ENCODE measurements at places on chromosomes 6 and 20.

DNA sequence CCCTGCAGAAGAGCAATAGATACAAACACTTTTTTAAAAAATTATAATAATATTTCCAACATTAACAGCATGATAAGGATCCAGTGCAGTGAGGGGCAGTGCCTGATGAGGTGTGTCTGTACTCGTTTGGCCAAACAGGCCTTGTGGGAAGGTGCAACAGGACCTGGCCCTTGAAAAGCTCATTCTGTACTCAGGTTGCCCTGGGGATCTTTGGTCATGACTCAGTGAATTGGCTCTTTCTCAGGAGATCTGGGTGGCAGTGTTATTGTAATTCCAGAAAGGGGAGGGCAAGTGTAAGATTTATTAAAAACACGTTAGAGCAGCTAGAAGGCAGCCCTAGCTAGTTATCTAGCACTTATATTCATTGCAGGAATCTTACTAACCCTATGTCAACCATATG lies 2.9 kb upstream of the SPINT3 start:
- no peak for DNase-seq

DNA sequence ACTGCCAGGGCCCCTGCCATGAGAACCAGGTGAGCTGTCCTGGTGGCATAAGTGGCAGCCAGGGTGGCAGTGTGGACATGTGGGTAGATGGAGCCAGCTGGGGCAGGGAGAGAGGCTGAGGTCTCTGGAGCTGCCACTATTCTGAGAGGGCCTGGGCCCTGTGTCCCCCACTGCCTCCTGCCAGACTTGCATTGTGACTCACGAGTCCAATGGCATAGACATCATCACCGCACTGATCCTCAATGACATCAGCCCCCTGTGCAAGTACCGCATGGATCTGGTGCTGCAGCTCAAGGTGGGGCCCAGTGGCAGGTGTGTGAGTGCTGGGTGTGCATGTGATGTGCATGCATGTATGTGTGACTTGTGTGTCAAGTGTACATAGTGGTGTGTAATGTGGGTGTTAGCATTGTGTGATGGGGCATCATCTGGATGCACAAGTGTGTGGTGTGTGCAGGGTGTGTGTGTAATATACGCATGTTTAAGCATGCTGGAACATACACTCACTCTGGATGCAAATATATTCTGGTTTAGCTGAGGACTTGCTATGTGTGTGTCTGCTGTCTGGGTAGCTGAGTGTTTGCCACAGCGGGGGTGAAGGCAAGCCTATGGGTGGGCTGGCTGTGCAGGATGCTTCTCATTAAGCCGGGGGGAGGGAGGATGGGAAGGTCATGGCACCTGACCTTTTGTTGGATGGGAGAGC lies 25.1 kb downstream of the UQCC2 start:
- DNase-seq = no peak

GRCh38 chr6:122969999-122970533 lies 26.0 kb upstream of the CLVS2 start:
- no peak for DNase-seq

DNA sequence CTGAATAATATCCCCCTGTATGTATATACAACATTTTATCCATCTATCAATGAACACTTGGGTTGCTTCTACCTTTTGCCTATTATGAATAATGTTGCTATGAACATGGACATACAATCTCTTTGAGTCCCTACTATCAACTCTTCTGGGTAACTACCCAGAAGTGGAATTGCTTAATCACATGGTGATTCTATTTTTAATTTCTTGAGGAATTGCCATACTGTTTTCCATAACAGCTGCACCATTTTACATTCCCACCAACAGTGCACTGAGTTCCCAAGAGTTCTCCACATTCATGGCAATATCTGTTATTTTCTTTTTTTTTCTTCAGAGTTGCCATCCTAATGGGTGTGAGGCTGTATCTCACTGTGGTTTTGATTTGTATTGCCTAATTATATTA lies 88.3 kb downstream of the ZHX3 start:
- DNase-seq = no peak

DNA sequence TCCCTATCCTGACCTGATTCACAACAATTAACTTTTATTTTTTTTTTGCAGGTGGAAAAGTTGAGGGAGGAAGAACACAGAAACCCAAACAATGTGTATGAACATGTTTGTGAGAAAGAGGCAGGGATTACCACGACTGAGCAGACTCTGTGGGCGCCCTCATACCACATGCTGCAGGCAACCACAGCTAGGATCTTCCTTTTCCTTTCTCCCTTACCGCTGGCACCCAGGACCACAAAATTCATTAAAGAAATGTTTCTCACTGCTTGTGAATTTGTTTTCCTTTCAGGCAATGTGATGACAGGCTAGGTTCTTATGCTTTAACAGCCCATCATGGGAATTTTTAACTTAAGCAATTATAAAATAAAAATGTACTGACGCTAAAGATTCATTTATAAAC lies 287.1 kb downstream of the GMDS start:
- DNase-seq = no peak

DNA sequence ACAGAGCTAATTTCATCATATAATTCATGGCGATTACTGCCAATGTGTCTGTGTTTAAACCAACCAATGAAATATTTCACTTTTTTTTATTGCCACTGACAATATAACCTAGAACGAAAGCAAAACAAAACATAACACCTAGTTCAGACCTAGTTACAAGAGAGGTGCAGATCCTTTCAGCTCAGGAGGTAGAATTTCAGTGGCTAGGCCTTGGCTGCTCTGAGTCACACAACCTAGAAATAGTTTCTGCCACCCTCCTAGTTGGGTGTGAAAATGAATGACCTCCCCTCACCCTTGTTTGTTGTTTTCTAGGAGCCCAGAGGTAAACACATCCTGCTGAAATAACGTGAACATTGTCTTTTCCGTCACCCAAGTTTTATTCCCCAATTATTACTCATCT lies 356.3 kb downstream of the HTR1B start:
- no peak for DNase-seq

- no peak for DNase-seq
Observed at GRCh38 chr6:28758046-28758817, 165.6 kb downstream of the TRIM27 start.

DNA sequence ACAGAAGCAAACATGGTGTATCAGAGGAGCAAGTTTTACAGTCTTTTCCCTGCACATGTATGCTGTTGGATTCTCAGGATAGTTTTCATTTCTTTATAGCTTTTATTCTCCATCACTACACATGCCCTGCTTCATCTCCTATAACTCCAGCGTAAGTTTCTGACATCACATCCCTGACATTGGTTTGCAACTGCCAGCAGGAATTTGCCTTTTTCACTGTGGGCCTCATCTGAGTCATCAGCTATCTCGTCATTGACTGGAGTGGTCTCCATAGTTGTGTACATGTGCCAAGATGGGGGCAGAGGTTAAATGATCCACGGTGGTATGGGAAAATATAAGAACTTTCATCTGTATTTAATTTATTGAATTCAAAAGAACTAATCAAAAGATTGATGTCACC lies 96.7 kb downstream of the SLX4IP start:
- no peak for DNase-seq

DNA sequence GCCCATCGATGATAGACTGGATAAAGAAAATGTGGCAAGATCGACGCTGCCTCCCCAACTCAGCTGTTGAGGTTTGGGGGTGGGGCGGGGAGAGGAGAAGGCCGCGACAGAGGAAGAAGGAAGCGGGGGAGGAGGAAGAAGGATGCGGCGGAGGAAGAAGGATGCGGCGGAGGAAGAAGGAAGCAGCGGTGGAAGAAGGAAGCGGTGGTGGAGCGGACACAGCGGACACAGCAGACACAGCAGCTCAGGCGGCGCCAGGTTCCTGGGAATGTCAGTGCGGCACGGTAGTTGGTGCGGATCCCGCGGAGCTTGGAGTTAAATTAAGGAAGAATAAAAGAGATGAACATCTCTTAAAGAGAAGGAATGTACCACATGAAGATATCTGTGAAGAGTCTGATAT lies 163.9 kb upstream of the NT5E start:
- DNase-seq = no peak

- no peak for DNase-seq
Observed at GRCh38 chr6:150363733-150364132, 5.1 kb upstream of the IYD start.

GRCh38 chr20:33846291-33846935 lies 35.3 kb downstream of the CHMP4B start:
- DNase-seq = no peak

- DNase-seq = no peak
Observed at GRCh38 chr20:3470208-3470626, 601 bp upstream of the ATRN start.

GRCh38 chr6:83867527-83868161 lies 8.2 kb downstream of the CYB5R4 start:
- no peak for DNase-seq

DNA sequence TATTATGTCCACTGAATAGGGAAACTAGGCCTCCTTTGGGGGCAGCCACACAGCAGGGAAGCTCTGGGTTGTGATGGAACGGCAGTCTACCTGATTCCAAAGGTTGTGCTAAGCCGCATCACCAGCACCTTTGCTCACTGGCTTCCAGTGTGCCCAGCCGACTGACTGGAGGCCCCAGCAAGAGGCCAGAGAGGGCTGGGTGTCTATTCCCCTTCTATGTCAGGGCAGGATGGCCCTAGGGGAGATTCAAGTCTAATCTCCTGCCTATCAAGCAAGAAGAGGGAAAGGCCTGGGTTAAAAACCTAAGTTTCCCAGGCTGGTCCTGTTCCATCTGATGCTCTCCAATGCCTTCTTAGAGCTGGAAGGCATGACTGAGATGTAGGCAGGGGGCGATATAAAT lies 53.6 kb downstream of the JPH2 start:
- DNase-seq = no peak

- DNase-seq = no peak
Observed at GRCh38 chr6:90493332-90493731, 93.5 kb downstream of the MAP3K7 start.

- no peak for DNase-seq
Observed at GRCh38 chr20:5095931-5096330, 23.8 kb downstream of the PCNA start.

DNA sequence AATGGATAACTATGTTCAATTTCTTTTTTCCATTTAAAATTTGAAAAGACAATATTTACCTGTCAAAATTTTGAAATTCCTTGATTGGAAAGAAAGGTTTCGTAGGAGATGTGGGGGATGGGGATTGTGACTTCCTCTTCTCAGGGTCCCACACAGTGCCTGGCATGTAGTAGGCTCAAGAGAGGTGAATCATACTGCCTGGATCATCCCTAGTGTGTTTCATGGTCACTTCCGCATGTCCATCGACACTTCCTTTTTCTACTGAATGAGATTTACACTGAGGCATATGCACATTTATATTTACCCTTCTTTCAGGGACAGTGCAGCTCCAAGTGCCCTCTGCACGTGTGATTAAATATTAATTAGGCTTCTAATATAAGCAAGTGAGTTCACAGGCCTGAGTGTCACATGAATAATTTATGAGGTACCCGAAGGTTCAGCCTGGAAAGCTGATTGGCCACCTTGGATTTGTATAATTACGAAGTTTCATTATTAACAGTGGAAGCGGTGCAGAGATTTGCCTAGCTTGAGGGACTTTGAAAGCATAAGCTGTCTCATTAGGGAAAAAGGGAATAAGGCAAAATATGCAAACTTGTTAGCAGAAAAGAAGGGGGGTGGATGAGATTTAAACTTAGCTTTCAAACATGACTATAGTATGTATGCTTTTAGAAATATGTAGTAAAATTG lies 177.5 kb upstream of the MMS22L start:
- DNase-seq = no peak

DNA sequence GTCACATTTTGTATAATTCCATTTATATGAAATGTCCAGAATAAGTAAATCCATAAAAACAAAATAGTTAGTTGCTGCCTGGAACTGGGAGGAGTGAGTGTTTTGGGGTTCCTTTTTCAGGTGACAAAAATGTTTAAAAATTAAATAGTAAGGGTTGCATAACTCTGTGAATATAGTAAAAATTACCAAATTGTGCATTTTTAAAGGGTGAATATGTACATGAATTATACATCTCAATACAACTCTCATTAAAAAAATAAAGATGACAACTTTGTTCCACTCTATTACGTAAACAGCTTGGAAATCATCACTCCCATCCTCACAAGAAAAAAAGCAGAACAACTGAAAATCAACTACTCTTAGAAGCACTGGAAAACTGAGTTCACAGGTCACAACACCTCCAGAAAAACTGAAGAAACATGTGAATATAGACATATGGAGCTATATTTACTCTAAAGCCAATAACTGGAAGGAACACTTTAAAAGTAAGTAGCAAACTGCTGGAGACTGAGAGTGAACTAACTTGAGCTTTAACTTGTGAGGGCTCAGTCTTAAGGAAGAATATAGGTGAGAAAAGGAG lies 40.0 kb downstream of the RANBP9 start:
- DNase-seq = no peak

DNA sequence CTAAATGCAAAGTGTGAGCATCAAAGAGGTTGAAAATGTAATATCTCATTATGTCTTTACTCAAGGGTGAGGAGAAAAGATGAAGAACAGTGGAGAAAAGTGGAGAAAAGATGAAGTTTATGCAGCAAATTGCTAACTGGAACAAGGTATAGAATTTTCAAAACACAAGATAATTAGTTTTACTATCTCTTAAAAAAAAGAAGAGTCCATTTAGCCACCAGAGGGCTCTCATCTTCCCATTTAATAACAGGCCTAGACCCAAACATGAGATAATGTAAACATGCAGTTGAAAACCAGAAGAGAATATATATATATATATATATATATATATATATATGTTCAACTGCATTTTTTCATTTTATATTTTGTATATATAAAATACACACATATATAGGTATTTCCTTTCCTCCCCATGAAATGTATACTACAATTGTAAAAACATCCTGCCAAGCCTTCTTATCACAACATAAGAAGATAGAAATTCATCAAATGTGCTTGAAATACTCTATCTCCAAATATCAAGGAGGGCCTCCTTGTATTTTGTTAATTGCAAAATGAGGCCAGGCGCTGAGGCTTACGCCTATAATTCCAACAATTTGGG lies 78.4 kb downstream of the ADTRP start:
- peak; percentile 35 for DNase-seq

DNA sequence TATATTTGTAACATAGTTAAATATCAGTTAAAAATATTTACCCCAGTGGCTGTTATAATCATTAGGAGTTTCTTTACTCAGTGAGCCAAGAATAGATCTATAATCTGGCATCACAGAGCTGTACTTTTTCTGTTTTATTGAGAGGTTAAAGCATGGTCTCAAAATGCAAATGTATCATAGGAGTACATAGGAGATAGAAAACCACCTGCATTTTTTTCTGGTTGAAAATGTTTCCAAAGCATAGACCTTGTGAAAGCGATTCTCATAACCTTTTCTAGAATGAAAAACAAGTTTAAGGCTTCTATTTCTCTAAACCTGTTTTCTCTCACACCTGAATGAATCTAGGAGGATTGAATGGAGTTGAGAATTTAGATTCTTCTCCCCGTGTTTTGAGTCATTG lies 14.4 kb downstream of the KCNQ5 start:
- peak; percentile 17 for DNase-seq

- DNase-seq = no peak
Observed at GRCh38 chr6:107413966-107414645, 45.3 kb downstream of the PDSS2 start.

DNA sequence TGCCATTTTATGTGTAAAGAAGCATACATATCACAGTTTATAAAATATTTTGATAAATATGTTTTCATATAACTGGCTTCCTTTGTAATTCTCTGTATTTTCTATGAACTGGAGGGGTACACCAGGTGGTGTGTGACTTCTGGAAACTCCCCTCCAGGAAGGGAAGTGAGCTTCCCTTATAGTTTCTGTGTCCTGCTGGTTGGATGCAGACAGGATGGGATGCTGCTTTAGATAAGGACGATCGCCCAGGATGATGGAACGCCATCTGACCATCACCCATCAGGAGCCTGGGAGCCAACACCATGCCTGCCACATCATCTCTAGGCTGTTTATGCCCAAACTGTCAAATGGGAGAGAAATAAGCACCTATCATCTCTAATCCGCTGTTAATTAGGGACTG lies 66.1 kb downstream of the SULF2 start:
- DNase-seq = no peak

All from GM10248 (cell line).